NCI-H524 treated with DMSO at 0.1 percent for 48 hours (cell line): ENCODE measurements at places on chromosomes 5 and 9.
A peak's percentile ranks its signal among the peaks of the same experiment; 100 is the strongest.

- DNase-seq: no peak
Measured at GRCh38 chr5:109304309-109304708, 105.5 kb downstream of the PJA2 start.

DNA sequence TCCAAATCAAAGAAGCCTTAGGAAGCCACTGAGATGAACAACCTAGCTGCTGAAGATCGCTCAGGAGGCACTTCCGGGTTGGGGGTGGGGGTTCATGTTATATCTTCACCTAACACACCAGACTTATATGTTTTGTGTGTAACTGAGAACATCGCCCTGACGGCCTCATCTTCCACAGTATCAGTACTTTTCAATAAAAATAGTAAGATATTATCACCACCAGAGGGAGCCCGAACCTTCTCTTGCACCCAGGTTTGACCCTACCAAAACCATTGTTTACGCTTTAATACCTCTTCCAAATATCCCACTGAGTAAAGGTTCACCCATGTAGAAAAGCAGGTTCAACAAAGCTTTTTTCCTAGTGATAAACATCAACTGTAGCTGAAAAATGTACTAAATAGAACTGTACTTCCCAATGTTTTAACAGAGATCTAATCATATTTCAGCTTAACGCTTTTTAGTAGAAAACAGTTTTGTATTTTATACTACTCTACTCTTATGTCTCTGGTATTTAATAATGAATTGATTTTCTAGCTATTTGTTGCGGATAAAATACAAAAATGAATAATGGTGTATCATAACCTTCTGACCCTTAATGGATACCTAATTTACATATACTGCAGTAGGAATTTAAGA, 244.0 kb downstream of the EPB41L4A start:
- DNase-seq: peak; percentile 33

DNA sequence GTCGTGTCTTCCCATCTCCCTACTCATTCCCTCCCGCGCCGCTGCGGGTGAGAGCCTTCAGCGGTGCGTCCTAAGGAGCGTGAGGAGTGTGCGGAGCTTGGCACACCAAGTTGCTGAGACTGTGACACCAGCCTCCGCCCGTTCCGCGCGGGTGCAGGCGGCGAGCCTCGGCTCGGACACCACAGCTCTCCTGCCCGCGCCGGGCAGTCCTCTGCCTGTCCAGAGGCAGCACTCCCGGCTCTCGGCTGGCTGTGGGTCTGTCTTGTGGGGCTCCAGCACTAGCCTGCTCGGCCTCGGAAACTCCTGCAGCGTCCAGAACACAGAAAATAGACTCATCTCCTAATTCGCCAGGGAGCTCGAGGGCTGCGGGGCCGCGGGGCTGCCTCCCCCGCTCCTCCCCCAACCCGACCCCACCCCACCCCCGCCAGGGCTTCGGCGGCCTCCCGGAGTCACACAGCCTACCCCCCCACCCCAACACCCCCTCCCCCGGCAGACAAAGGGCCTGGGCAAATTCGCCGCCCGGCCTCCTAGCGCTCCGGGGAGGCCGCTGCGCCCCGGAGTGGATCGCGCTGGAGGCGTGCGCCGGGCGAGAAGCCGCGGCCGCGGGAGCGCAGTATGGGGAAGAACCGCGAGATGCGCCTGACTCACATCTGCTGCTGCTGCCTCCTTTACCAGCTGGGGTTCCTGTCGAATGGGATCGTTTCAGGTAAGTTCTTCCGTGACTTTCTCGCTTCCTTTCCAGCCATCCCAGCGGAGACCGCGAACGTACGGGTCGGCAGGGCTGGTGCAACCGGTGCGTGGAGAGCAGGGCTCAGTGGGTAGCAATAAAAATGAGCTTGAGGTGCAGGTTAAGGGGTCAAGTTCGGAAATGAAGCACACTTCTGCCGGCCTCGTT, at the start of gene ADAMTS19:
Gene ADAMTS19, plus strand, starts transcription at position 522 of the 895 bp plus-strand sequence. Its CDS starts 94 bp downstream, at position 616.
- no peak for DNase-seq

- DNase-seq: no peak
Measured at GRCh38 chr9:83188277-83188676, 125.3 kb upstream of the RASEF start.

- no peak for DNase-seq
Measured at GRCh38 chr5:65451436-65451835, 30.3 kb downstream of the ADAMTS6 start.

- no peak for DNase-seq
Measured at GRCh38 chr5:149213264-149213880, 58.3 kb upstream of the AFAP1L1 start.

GRCh38 chr5:159712672-159713071, 203.6 kb upstream of the ADRA1B start:
- no peak for DNase-seq

GRCh38 chr9:33131790-33132772, 35.1 kb downstream of the B4GALT1 start:
- no peak for DNase-seq

DNA sequence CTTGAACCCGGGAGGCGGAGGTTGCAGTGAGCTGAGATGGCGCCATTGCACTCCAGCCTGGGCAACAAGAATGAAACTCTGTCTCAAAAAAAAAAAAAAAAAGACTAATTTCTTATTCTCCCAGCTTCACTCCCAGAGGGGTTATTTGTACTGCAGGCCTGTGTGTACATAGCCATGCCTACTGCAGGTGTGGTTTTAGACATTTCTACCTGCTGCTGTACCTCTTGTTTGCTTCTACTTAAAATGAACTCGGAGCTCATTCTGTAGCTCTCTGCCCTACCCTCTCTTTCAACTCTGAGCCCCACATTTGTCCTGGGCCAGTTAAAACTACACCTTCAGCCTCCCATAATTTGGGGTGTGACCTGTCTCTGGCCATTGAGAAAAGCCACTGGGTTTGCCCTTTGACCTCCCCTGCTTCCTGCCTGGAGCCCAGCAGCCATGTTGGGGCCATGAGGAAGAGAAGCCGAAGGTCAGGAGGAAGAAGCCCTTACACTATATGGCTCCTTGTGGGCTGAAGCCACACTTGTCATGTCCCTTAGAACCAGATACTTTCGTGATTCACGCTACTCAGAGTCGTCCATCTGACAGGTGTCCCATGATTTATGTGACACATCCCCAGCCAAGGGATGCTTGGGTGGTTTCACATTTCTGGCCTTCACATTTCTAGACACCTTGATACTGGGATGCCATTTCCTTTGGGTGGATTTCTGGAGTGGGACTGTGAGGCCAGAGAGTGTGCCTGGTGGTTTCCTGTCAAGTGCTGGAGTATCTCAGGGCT, 9.4 kb upstream of the CARD19 start:
- DNase-seq: no peak

DNA sequence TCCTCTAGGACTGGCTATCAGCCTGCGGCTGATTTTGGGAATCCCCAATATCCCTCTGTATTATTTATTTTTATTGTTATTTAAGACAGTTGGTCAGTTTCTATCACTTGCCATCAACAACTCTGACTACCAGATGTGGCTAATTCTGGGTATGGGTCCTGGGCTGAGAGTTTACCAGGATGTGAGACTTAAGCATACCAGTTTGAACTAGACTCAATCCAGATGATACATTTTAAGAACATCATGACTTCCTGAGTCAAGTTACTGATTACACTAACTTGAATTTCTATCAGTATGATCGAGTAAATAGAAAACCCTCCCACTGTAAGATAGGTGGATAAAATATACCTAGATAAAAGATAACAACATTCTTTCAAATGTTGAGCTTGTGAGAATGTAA, 634.0 kb downstream of the MAT2B start:
- no peak for DNase-seq

DNA sequence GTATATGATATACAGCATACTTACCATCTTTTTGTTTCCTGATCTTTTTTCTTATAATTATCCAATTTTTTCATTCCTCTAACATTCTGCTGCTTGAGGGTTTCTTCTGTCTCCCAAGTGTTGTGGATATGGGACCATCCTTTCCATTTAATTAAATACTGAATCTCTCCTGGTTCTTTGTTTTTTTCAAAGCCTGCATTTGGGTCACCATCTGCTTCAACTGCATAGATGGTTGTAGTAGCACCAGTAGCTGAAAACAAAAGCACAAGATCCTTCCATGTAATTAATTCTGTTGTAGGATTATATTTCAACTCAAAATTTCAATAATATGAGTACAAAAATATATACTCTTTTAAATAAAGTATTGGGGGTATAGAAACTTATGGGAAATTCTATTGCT, 29.4 kb downstream of the CHD1 start:
- no peak for DNase-seq
